Stimulated activated naive B cell treated with anti-CD40 and anti-IgM and Interleukin-4, amounts not matched to agents 10 μg/mL and 1 μg/mL and 100 μg/mL, for 72 hours (primary cell): ENCODE measurements at places on chromosomes 11 and 22.
A peak's percentile ranks its signal among the peaks of the same experiment; 100 is the strongest.

DNA sequence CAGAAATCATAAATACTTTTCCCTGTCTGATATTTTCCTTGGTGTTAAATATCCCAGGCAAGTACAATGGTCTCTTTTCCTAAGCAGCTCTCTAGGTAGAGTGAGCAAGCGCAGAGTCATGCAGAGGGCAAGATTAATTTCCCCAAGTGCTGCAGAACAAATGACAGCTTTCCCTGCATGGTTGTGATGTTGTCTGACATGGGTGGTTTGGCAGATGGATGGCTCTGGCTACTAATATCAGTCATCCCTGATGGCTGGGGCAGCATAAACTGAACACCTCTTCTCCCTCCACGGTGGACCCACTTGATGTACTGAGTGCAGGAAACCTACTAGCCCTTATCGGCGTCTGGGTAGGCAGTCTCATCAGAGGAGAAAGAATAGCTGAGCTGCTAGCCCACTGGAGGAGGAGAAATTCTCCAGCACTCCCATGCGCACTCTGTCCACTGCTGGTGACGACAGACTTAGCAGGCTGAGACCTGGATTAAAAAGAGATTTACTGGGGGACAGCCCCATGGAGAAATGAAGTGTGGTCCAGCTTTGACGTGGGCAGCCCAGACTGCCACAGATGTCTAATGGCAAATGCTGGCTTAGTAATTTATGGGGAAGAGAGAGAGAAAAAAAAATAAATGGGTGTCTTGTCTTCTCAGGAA lies 202.9 kb downstream of the DBX1 start:
- no peak for DNase-seq

DNA sequence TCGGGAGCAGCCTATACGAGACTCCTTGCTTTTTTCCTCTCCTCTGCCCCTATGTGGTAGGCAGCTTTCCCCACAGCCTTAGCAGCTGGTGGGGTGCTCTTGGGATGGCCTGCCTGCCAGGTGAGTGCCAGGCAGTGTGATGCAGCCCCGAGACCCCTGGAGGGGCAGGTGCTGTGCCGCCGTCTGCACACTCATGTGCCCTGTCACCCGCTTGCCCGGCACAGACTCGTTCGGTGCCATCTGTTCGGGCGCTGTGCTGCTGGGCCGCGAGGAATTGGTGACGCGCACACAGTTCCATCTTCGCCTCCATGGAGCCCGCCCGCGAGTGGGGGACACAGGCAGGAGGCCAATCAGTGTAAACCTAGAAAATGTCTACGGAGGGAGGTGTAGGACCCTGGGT lies 15.1 kb downstream of the TRMU start:
- no peak for DNase-seq

GRCh38 chr11:70270877-70271648 lies 573 bp downstream of the PPFIA1 start:
- DNase-seq, result peak; percentile 18

GRCh38 chr22:30190574-30190973 lies 56.0 kb downstream of the LIF start:
- DNase-seq, result no peak

DNA sequence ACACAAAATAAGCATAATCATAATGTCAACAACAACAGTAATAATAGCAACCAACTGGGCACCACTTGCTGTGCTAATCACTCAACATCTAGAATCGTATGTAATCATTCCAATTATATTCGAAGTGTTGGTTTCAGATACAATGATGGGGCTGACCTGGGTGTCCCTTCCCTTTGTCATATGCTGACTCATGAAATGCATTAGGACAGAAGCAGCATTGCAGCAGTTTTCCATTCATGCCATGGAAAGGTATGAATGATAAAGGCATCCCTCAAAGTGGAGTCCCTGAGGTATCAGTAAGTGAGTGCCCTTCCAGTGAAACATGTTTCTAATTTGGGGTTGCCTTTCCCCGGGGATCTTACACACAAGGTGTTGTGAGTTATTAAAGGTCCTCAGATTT lies 46.3 kb upstream of the ANO3 start:
- no peak for DNase-seq

- DNase-seq, result no peak
Measured at GRCh38 chr22:48394787-48395186, 1432.9 kb downstream of the BRD1 start.

GRCh38 chr11:17755891-17756290 lies 21.3 kb downstream of the KCNC1 start:
- no peak for DNase-seq

- DNase-seq, result peak; percentile 26
Measured at GRCh38 chr11:43868852-43869567, 11.6 kb upstream of the ALKBH3 start.

DNA sequence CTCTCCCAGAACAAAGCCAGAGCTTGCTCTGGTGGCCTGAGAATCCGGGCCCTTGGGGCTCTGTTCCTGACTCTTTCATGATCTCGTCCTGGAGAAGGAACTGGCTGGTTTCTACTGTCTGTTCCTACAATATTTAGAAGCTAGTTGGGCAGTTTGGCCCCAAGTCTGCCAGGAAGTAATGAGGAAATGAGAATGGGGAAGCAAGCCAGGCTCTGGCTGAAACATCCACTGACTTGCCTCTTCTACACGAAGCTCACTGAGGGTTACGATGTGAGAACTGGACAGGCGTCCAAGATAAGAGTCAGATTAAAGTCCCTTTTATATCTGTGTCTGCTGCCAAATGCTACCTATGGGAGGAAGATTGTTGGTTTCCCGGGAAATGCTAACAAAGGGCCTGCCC lies 110.0 kb upstream of the KIRREL3 start:
- no peak for DNase-seq

- DNase-seq, result peak; percentile 56
Measured at GRCh38 chr22:19772673-19773469, 12.3 kb downstream of the TBX1 start.

GRCh38 chr22:47015589-47016178 lies 253.2 kb downstream of the TBC1D22A start:
- no peak for DNase-seq

DNA sequence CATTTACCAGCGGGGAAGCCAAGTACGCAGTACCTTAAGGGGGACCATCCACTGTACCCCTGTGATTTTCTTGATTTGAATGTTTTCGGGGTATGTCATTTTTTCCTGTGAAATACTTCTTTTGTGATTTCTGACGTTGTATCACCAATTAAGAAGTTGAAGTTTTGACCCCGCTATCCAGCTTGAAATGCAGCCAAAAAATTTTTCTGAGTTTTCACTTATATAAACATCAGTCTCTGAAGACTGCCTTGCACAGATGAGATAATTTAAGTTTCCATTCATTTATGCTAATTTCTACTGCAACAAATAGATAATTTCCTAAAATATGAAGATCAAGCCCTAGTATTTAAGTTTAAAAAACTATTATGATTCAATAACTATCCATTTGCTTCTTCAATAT lies 20.0 kb downstream of the CTSC start:
- DNase-seq, result no peak

DNA sequence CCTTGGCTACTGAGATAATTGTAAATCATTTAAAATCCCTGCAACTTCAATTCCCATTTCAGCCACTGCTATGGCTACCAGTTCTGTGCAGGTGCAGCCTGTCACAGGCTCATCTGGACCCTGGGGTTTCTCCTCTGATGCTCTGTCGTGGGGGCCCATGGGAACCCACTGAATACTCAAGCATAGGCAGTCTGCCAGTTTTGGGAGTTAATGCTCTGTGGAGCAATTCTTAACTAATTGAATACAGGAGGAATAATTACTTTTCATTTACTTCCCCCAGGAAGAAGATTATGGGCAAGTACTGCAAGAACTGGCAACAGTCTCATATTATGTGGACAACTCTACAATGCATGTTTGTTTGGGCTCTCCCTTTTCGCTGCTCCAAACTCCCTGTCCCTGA lies 25.9 kb downstream of the OR51E2 start:
- DNase-seq, result no peak

DNA sequence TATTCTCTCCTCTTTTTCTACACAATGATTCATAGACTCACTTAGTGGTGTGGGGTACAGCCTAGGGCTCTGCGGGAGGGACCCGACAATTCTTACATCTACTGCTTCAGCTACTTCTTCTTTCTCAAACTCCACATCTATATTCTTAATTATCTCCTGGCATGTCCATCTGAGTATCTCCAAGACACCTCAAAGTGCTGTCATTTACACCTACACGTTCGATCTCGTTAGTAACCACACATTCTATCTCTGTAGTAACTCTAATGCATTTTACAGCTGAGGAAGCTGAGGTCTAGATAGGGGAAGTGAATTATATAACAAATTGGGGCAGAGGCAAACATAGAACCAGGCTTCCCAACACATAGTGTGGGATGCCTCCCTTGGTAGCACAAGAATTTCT lies 27.7 kb upstream of the RRM1 start:
- DNase-seq, result no peak

DNA sequence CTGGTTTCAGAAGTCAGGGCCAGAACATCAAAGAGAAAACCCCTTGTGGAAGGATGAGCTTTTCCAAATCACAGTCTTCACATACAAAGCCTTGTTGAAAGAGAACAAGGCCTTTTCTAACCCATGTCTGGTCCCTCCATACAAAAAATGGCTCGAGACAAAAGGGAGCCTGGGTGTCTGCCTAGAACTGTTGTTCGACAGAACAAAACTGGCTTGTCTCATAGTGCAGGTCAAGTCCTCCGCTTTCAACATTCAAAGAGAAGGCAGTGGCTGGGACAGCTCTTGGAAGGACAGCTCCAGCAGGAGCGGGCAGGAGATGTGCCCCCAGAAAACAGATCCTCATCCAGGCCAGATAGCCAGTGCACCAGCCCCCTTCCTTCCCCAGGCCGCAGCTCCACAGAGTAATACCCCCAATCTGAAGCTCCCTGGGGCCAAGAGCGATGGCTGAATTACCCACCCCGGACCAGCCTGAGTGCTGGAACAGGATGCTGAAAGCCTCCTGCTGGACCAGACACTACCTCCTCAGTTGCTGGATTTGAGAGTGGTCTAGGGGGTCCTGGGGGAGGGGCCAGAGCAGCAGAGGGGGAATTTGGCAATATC lies 27.6 kb downstream of the USH1C start:
- DNase-seq, result no peak

- no peak for DNase-seq
Measured at GRCh38 chr11:95241681-95242081, 10.7 kb upstream of the SESN3 start.

GRCh38 chr11:73177380-73177777 lies 35.3 kb upstream of the FCHSD2 start:
- DNase-seq, result no peak

DNA sequence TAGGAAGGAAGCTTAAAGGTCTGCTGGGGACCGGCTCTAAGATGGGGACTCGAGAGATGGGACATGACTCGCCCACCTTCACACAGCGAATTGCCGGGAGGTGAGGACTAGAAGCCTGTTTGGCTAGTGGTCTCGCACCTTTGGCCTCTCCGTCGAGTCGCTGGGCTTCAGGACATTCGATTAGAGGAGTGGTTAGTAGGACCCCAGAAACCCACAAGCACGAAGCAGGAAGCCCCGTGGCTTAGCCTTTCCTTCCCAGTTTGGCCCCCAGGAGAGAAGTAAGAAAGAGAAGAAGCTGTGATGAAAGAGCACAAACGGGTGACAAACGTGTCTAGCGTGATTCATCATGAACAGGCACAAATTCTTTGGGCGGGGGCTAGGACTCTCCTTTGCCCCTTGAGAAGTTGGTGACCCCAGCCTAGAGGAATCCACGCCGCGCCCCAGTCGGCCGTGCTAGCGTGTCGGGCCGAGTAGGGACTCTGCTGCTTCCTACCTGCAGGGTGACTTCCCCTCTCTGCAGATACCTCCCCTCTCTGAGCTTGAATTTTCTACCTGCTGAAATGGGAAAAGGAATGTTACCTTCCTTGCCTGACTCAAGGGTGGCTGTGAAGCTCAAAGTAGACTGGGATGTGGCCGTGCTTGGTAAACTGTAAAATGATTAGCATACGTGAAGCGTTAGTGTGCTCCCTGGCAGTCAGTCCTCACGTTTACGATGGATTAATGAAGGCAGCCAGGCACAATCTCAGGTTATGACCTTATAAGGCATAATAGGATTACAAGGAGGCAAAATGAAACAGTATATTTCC lies 1.1 kb upstream of the ADM start:
- no peak for DNase-seq

GRCh38 chr11:71252770-71253730 lies 673 bp upstream of the SHANK2 start:
- DNase-seq, result no peak

GRCh38 chr22:30044881-30045493 lies 35.3 kb upstream of the HORMAD2 start:
- no peak for DNase-seq

GRCh38 chr22:45932071-45932470 lies 44.9 kb downstream of the WNT7B start:
- no peak for DNase-seq
